ENCODE measurements at places on chromosomes 6 and 20.
A peak's percentile ranks its signal among the peaks of the same experiment; 100 is the strongest.

GRCh38 chr6:106108129-106108528, 22.0 kb downstream of the PRDM1 start:
- no peak for DNase-seq

- no peak for DNase-seq
Measured at GRCh38 chr6:158591134-158591809, 31.4 kb downstream of the TMEM181 start.

- DNase-seq: no peak
Measured at GRCh38 chr20:40307997-40308396, 381.0 kb downstream of the MAFB start.

GRCh38 chr6:130322673-130323268, 43.0 kb upstream of the TMEM200A start:
- DNase-seq: peak; percentile 52

DNA sequence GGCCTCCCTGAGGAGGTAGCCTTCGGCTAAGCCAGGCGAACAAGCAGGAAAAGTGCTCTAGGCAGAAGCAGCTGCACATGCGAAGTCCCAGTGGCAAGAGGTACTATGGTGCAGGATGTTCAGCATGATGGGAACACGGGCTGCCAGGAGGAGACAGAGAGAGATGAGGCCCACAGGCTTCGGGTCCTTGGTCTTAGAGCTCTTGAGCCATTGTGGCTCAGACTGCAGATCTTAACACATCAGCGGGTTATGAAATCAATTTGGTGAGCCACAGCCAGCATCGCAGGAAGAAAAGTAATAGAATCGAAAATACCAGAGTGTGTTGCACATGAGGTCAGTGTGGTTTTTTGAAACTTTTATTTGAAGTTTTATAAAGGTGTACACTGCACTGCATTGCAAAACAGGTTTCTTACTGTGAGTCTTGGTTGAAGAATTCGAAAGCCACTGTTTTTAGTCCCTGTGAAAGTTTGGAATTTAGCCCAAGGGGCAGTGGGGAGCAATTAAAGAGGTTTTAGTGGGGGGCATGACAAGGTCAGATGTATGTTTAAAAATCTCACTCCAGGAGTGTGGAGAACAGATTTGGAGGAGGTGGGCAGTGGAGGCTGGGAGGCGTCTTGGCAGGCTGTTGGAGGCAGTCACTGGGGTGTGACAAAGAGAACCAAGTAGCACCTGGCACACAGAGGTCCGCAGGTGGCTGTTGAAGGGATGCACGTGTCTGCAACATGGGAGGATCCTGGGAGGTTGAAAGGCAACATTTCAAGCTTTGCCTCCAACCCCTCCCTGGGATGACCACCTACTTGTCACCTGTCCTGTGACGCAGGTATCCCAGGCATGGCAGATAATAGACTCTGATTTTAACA, 69.3 kb downstream of the EYA2 start:
- no peak for DNase-seq

DNA sequence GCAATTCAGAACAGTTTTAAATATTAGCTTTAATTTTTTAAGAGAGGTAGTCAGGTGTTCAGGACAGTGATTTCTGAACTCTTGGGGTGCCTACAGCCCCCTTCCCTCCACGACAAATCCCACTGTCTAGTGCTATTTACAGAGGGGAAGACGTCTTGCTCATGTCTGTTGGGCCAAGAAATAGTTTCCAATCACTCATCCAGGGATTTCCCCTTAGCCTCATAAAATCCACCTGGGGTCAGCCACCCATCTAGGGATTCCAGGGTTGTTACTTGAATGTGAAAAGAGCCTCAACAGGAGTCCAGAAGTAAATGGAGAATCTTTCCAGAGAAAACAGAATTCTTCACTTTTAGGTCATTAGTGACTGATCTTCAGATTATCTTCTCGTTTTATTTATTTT, 37.0 kb downstream of the BICRAL start:
- no peak for DNase-seq
